ENCODE measurements at places on chromosomes 11 and 22.

DNA sequence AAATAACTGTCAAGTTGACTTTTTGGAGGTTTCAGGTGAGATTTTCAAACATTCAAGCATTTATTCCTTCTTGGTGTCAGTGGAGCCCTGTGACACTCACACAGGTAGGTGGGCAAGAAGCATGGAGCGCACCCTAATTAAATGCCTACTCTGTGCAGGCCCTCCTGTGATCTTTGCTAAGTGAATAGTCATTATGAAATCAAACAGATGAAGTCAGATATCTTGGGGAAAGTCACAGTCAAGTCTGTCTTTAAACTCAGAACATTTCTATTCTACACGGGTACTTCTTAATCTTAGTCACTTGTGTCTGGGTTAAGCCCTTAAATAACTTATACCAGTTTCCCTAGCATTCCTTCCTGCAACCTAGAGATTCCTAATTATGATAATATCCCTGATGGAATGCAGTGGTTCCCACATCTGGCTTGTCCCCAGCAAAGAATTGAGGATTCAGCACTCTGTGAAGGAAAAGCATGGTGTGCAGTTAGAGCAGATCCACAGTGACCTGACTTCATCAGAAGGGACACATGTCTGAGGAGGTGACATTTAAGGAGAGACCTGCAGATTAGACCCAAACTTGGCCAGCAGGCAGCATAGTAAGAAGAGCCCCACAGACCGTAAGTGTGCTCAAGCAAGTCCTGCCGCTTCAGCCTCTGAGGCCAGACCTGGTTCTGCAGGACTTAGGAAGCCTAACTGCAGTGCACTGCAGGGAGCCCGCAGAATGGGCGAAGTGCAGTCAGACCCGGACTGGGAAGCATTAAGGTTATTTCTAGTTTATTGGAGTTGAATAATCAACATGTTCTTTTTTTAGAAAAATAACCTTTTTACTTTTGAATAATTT, 85.3 kb upstream of the GAL start:
- no peak for DNase-seq

- DNase-seq, result no peak
Measured at GRCh38 chr11:112294688-112295340, 34.2 kb upstream of the PLET1 start.

GRCh38 chr22:40007853-40008710, 13.3 kb downstream of the FAM83F start:
- no peak for DNase-seq

DNA sequence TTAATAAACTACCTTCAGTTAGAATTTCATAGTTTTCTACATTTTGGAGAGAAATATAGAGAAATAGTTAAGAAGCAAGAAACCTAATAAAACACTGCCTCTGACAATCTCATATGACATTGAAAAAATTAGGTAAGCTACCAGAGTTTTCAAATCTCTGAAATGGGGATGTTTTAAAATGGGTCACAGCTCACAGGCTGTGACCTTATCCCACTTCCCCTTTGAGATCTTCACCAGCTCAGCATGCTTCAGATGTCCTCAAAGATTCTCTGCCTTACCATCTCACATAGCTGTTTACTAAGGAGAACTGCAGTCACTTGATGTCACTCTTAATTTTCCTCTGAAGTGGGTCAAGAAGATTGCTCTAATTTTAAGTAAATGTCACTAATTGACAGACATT, 717.8 kb downstream of the JRKL start:
- DNase-seq, result no peak

DNA sequence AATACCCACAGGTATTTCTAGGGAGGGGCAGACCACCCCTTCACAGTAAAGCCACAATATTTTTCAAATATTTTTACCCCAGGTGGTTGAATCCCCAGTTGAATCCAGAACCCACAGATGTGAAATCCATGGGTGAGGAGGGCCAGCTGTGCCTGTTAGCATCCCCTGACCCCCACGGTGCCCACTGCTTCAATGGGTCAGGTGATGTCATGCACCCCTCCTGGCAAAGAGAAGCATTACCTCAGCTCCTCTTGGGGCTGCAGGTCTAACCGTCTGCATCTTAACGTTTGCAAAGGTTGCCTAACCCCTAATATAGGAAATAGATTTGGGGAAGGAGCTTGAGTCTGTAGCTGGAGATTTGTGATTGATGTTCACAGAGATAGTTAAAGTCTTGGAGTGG, 24.7 kb upstream of the IL17RA start:
- DNase-seq, result no peak

GRCh38 chr22:43654271-43654670, 157.8 kb downstream of the EFCAB6 start:
- no peak for DNase-seq

Measured in effector memory CD4-positive, alpha-beta T cell (primary cell).